ENCODE measurements at places on chromosomes 1 and 21.

GRCh38 chr1:79431340-79431739, 424.8 kb upstream of the ADGRL4 start:
- DNase-seq = no peak

- DNase-seq = no peak
These were observed 6.9 kb downstream of the ADSS2 start for GRCh38 chr1:244444854-244445253.

GRCh38 chr1:101437800-101438199, 201.0 kb downstream of the S1PR1 start:
- DNase-seq = no peak

GRCh38 chr1:223323491-223324484, 40.2 kb downstream of the SUSD4 start:
- DNase-seq = no peak

Measured in lower lobe of right lung (tissue), 2 donors.